ENCODE measurements at places on chromosomes 12 and 14.

GRCh38 chr14:64704143-64704742, at the start of gene PLEKHG3:
TSS of gene PLEKHG3 (plus strand) at chr14:64704424. CDS start at chr14:64727632, 23,208 bp downstream.
- DNase-seq, result peak; percentile 77

DNA sequence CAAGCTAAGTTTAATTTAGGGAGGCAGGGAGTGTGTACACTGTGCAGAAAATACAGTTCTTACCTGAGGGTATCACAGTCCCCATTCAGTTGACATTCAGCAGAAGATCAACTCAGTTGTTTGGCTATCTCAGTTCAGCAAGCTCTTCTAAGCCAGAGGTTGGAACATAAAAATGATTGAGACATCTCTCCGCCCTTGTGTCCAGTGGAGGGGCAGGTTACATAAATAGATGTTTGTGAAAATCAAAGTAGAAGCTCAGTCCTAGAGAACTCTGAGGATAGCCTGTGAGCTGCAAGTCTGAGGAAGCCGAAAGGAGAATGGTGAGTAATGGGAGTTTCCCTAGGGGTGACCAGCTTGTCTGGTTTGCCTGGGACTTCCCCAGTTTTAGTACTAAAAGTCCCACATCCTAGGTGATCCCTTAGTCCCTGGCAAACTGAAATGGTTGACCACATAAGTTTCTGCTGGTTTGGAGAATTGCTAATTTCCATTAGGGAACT, 251.4 kb upstream of the ATP2B1 start:
- peak; percentile 18 for DNase-seq

- DNase-seq, result no peak
Observed at GRCh38 chr14:71359823-71360222, 452.6 kb downstream of the PCNX1 start.

DNA sequence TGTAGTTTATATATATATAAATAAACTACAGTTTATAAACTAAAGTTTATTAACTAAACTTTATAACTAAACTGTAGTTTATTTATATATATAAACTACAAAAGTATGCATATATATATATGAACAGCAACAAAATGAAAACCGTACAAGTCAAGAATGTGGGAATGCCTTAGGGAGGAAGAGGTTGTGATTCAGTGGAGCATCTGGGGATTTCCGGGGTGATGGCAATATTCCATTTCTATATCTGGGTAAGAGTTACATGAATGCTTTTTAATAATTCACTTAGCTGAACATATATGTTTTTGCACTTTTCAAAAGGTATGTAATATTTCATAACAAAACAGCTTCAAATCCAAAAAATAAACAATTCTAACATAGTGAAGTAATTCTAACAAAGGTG, 30.1 kb upstream of the CAND1 start:
- no peak for DNase-seq

All from HT1080 (cell line).